ENCODE measurements at places on chromosomes 4 and X.

DNA sequence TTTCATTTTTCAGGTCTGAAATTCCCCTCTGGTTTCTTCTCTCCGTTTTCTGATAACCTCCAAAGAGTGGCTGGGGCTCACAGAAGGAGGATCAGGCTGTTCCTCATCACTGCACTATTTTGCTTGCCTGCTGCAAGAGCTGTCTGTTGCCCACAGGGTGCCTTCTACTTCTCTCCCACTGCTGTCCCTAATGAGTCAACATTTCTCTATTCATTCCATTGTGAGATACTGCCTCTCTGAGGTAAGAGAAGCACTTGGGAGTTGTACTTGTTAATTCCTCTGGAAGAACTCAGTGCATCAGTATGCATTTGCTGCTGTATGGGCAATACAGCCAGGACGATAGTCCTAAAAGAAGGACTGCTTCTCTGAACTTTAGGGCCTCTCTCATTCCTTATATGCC, 34.8 kb downstream of the CT47B1 start:
- DNase-seq: no peak

DNA sequence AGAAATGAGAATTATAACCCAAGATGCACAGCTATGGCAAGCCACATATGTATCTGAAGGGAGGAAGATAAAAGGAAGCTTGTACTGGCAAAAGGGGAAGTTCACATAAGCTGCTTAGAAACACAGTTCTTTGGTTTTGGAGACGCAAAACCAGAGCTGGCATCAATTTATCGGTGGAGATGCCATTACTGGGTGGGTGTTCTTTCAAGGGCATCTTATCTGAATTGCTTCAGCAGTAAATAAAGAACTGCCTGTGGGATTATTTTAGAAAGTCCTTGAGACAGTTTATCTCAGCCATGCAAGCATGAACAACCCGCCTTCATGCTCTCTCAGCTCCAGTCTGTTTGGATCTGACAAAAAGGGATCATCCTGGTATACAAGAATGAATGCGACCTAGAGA, 60.8 kb downstream of the DDX60 start:
- no peak for DNase-seq

DNA sequence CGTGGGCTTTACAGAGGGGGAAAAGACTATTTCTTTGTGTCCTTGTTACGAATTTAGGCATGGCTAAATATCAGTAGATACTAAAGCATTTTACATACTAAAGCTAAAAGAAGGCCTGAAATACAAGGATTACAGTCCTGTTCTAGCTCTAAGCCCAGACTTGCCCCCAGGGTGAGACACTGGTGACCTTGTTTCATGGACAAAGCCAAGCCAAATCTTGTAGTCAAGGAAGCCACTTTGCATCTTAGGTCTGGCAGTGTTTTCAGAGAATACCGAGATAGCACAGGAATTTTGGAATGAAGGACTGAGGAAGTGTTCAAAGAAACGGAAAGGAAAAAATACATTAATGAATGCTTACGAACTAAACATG, 733 bp upstream of the G3BP2 start:
- no peak for DNase-seq

DNA sequence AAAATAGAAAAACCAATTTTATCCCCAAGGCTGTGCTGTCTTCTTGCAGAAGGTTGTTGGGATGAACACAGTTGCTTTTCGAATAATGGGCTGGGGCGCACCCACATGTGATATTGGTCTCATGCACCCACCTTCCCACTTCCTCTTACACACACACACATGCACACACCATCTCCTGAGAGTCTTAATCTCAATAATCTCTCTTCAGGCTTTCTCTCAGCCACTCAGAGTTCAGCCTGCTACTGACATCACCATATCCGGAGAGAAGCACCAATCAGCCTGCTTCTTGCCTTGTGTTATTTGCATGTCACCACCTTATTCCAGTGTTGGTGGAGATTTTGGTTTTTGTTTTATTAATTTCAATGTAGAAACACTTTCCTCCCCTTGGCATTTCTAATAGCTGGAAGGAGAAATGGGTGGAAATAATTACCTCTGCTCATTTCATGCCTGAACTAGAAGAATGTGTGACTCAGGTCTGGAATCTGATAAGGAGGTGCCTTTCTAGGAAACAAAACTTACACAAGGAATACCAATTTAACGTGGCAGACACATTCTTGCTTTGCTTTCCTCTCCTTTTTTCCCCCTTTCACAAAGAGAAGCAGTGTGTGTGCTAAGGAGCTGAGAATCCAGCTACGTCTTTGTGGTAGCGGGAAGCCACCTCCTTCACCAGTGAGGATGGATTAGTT, 400.2 kb downstream of the MID1IP1 start:
- DNase-seq: no peak

DNA sequence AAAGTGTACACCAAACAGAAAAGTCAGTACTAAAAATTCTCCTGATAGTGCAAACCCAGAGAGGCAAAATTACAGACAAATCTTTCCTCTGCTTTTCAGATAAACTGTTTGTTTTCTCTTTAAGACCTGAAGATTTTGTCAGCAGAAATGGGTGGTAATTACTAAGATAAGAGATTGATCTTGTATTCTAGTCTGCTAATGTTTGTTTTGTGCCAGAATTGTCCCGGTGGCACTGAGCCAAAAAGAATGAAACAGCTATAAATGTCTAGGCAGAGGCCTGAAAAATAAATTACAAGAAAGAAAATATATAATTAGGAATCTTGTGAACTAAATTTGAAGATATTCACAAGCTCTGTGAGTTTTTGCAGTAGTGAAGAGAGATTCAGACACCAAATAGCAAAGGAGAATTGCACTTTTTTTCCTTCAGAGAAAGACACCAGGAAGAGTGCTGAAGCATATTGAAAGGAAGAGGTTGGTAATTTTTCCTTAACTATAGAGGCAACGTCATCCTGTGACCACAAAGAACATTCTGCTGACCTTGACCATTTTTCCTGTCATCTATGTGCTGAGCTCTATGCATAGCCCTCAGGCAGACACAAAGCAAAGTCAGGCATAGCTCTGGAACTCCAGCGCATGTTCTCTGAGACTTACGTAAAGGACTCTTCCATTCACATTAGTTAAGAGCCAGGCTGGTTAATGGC, 314.5 kb upstream of the RASGEF1B start:
- DNase-seq: no peak

DNA sequence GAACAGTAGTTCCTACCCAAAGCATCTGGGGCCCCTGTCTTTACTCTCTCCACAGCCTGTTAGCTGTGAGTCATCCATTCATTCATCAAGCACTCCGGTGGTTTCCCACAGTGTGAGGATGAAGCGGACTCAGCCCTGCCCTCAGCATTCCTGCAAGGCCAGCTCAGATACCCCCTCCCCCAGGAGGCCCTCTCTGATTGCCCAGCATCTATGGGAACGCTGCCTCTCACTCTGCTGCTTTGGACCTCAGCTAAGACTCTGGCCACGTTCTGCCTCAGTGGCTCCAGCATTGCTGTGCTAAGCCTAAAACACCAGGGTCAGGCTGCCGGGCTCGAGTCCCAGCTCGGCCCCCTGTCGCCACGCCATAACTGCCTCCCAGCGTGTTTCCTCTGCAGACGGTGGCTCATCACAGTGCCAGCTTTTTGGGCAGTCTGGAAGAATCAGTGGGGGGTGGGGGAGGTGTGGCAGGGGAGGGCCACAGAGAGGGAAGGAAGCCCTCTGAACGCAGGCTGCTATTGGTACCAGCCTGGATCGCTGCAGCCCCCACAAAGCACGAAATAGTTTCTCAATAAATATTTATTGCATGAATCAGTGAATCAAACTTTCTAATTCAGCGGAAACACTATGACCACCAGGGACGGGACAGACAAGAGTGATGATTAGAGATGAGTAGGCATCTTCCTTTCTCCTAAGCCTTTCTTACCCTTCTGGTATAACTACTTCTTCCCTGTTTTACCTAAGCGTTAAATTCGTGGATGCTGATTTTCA, 74.4 kb downstream of the SORCS2 start:
- no peak for DNase-seq
